ENCODE measurements at places on chromosomes 13 and 19. TPM values are rescaled to one million over a fixed set of nuclear protein-coding genes. Genes with fewer than 3 reads are reported as not detected.

The MBD3L2 gene
- not detected for polyA plus RNA-seq

The MIPEP gene
- 16.3 TPM for polyA plus RNA-seq

The FFAR2 gene
- 0.59 TPM for polyA plus RNA-seq

The CNN1 gene
- 234 TPM for polyA plus RNA-seq

The WDR18 gene
- polyA plus RNA-seq, result 44.8 TPM

The TPTE2 gene
- not detected for polyA plus RNA-seq

The IRGQ gene
- polyA plus RNA-seq, result 3.1 TPM
